Effector memory CD8-positive, alpha-beta T cell (primary cell): ENCODE measurements at places on chromosomes 11 and 22.

DNA sequence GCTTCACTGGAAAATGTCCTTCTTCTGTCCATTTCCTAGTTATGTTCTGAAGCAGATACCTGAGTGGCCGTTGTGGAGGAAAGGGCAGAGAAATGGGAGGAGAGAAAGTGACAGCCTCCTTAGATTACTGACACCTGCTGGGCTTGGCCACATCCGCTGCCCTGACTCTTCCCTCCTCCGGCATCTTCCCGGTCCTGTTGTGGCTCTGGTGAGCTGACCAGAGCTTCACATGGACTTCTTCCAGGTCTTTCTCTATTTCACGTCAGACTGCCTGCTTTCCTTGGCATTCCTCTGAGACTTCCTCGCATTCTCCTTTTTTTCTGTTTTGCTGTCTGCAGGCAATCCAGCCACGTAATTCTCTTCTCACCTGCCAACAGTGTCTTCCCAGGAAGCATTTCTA is 138.7 kb upstream of the E2F8 start:
- no peak for DNase-seq

GRCh38 chr11:102007567-102008437 is 39.4 kb upstream of the CFAP300 start:
- DNase-seq = no peak

GRCh38 chr11:32312206-32312817 is 123.0 kb downstream of the WT1 start:
- no peak for DNase-seq

DNA sequence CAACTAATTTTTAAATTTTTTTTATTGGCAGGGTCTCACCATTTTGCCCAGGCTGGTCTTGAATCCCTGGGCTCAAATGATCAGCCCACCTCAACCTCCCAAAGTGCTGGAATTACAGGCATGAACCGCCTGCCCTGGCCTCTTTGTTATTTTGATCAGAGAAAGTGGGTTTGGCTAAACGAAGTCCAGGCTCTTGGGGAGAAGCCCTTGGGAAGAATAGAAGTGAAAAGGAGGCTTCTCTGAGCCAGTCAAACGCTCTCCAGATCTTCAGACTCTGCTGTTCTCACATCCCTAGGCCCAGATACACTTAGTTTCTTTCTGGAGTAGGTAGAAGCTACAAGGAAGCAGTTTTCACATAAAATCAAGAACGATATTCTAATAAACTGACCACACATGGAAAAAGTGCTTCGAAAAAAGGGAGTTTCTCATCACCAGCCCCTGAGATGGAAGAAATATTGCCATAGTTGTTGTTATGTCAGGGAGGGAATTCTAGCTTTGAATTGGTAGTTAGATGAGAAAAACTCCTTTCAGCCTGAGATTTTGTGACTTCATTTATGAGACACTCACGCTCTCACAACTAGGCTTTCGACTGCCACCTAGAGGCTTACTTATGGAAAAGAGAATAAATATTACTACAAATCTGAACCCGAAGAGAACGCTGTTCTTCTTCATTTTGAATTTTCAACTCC is 41.7 kb upstream of the AQP11 start:
- DNase-seq = peak; percentile 14

- no peak for DNase-seq
Measured at GRCh38 chr11:78138694-78139421, 568 bp downstream of the ALG8 start.

DNA sequence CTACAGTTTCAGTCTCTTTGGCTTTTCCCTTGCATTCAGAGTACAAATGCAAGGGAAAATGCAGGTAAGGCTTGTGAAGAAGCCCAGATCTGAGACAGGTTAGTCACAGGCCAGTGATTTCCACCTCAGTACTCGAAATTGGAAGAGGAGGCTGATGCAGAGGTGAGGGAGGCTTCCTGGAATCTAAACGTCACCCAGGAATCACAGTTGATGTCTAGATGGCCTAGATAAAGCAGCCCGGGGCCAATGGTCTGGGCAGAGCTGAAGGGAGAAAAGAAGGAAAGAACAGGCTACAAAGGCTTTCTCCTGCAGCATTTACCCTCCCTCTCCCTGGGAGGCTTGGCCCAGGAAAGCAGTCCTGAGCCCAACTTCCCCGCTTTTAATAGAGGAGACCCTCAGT is 8.5 kb downstream of the TRIM6 start:
- no peak for DNase-seq

DNA sequence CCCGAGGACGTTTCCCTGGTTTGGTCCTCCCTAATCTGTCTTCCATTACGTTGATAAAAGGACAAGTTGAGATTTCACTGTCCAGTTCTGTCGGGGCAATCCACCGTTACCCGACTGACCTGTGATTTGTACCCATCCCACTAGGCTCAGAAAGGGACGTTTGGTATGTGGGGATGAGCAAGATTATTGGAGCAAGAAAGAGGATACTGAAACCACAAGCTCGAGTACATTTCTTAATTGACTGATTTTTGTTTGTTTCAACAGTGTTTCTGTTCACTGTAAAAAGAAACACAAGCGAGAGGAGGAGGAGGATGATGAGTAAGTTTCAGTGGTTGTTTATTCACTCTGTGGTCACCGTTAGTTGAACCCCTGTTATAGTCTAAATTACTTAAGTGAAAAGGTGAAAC is 969 bp downstream of the CCDC117 start:
- no peak for DNase-seq

- DNase-seq = no peak
Measured at GRCh38 chr11:75500742-75501141, 25.0 kb downstream of the GDPD5 start.

DNA sequence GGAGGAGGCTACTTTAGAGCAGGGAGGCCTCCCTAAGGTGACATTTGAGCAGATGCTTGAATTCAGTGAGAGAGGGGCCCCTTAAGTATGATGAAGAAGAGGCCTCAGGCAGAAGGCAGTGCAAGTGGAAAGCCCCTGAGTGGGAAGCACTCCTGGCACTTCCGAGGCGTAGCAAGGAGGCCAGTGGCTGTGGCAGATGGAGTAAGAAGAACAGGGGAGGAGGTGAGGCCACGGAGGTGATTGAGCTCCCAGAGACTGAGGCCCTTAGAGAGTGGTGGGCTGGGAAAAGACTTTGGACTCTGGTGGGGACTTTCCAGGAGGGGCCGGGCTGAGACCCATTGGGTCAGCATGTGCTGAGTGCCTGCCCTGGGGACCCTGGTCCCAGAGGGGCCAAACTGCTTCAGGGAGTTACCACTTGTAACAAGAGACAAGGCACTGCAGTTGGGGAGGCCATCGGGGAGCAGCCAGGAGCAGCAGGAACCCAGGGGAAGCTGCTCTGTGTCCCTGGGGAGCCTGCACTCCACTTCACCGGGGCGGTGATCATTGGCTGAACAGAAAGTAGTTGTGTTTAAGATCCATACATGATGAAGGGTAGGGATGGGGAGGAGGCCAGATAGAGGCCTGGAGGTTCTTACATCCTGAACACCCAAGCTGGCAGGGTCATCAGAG is 2.5 kb upstream of the CENPM start:
- DNase-seq = no peak

- DNase-seq = no peak
Measured at GRCh38 chr11:117502779-117503100, 175.1 kb downstream of the CEP164 start.

GRCh38 chr11:32643526-32643925 is 59.9 kb downstream of the EIF3M start:
- no peak for DNase-seq

DNA sequence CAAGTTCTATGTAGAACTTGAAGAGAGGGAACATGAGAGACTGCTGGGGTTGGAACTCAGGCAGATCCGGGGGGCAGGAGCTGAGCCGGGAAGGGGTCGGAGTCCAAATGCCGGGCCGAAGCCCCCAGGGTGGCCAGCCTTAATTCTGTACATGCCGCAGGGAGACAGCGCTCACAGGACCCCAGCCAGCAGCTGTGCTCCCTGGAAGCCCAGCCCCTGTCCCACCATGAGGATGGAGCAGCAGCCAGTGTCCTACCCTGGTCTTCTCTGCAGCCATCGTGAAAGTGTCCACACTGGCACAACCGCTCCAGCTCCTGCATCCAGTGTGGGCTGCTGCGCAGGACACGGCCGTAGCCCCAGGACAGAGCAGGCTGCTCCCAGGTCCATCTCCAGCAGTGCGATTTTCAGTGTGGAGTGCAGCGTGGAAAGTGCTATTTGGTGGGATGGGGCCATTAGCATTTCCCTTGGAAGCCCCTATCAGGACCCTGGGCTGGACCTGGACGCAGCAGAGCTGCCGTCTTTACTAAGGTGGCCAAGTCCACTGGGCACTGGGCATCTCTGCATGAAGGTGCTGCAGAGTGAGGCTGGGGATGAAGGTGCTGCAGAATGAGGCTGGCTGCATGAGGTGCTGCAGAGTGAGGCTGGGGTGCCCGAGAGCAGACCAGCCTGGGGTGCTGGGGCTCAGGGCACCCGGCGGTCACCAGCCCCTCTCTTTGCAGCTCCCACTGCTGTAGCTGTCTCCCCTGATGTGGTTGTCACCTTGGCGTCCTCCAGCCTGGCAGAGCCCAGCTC is 737.4 kb downstream of the BRD1 start:
- no peak for DNase-seq

DNA sequence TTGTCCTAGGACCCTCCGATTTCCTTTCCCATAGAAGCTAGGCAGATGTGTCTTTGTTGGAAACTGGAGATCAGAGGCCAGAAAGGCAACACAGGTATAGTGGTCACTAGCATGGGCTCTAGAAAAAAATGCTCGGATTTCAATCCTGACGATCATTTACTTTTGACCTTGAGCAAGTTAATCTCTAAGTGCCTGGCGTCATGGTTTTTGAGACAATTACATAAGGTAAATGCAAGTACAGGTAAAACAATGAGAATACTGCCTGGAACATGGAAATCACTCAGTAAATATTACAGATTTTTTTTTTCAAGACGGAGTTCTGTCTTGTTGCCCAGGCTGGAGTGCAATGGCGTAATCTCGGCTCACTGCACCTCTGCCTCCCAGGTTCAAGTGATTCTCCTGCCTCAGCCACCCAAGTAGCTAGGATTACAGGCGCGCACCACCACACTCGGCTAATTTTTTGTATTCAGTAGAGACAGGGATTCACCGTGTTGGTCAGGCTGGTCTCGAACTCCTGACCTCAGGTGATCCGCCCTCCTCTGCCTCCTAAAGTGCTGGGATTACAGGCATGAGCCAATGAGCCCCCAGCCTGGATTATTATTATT is 1.1 kb upstream of the DENND5A start:
- no peak for DNase-seq

DNA sequence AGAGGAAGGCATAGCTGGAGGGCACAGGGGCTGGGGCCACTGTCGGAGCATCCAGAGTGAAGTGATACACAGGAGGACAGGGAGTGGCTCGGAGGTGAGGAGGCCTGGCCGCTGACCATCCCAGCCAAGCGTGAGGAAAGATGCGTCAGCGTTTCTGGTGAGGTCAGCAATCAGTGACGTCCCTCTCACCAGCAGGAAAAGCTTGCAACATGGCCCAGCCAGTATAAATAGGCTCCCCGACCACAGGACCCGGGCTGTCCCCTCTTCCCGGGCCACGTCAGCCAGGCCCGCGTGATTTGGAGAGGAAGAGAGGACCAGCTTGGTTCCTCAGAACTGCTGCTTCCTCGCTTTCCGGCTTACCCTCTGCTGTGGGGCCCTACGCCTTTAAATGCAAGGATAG is 4.2 kb upstream of the OSM start:
- no peak for DNase-seq

- DNase-seq = no peak
Measured at GRCh38 chr11:34415538-34415937, 23.2 kb upstream of the CAT start.

DNA sequence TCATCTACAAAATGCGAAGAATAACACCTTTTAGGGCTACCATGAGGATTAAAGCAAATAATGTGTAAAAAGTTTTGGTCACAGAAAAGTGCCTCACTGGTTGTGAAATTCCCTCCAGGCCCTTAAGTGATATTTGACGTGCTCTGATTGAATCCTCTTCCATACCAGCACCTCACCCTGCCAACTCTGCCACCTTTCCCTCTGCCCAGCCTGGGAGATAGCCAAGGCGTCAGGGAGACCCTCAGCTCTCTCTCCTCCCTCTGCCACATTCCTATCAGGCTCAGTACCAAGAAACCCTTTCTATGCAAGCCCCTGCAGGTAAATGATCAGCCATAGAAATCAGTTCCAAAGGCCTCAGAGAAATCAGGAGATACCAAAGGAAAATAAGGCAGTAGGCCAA is 21.4 kb downstream of the PLEKHA7 start:
- no peak for DNase-seq

GRCh38 chr22:36419912-36420882 is 32.4 kb upstream of the MYH9 start:
- DNase-seq = no peak

DNA sequence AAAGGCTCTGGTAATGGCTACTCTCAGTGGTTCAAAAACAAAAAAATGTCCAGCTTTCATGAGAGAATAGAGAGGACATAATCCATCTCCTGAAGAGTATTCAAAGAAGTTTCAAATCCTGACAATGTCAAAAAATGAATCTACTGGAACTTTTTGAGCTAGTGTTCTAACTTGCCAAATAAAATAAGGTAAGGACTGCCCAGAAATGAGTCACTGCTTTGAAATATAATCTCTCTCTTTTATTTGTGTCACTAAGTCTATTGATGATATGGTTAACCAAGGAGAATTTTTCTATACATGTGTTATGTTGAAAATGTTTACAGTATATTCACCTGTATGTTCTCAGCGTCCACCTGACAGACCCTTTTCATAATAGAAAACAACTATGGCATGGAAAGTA is 3.4 kb downstream of the GUCY1A2 start:
- DNase-seq = no peak

DNA sequence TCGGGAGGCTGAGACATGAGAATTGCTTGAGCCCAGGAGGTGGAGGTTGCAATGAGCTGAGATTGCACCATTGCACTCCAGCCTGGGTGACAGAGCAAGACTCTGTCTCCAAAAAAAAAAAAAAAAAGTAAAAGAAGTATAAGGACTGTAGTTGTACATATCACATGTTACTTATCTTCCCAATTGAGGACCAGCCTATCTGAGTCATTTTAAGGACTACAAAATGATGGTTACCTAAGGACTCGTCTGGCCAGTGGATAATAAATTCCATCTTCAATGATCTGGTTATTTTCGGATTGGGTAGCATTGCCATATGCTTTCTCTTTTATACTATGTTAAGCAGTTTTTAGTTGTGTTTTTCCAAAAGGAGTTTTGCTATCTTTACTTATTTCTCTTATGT is 55.3 kb downstream of the PPFIA1 start:
- no peak for DNase-seq

DNA sequence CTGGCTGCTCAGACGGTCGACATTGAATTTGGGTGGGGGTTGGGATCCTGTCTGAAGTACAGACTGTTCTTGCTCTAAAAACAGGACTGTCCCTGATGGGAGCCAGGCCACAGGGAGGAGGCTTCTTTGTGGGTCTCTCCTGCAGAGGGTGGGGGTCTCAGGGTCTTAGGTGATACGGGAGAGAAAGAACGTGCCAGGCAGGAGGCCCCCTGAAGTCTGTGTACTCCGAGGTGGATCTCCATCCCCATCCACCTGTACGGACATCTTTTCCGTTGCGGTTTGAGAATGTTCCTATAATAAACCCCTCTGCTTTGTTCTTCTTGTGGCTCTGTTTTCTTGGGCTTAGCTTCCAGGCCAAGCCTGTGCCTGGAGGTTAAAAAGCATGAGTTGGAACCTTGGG is 15.9 kb downstream of the PSMD13 start:
- no peak for DNase-seq
